ENCODE measurements at places on chromosomes 3 and 15.

DNA sequence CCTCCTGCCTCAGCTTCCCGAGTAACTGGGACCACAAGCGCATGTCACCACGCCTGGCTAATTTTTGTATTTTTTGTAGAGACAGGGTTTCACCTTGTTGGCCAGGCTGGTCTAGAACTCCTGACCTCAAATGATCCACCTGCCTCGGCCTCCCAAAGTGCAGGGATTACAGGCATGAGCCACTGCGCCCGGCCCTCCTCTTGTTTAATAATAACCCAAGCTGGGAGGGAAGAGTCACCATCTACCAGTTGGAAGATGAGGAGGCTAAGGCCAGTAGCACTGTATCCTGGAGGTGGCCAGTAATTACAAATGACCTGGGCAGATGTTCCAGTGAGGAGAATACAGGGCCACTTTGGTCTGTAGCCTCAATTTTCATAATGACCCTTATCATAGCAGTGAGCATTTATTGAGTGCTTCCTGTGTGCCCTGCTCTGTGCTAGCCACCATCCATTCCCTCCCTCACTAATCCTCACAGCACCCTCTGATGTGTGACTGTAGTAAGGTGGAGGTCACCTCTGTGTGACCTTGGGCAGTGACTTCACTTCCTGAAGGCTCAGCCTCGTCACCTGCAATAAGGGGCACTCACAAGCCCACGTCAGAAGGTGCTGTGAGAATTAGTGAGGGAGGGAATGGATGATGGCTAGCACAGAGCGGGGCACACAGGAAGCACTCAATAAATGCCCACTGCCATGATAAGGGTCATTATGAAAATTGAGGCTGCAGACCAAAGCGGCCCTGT, 64.2 kb downstream of the ABTB1 start:
- DNase-seq, result no peak

- no peak for DNase-seq
Observed at GRCh38 chr3:82927309-82928253, 1166.1 kb upstream of the GBE1 start.

DNA sequence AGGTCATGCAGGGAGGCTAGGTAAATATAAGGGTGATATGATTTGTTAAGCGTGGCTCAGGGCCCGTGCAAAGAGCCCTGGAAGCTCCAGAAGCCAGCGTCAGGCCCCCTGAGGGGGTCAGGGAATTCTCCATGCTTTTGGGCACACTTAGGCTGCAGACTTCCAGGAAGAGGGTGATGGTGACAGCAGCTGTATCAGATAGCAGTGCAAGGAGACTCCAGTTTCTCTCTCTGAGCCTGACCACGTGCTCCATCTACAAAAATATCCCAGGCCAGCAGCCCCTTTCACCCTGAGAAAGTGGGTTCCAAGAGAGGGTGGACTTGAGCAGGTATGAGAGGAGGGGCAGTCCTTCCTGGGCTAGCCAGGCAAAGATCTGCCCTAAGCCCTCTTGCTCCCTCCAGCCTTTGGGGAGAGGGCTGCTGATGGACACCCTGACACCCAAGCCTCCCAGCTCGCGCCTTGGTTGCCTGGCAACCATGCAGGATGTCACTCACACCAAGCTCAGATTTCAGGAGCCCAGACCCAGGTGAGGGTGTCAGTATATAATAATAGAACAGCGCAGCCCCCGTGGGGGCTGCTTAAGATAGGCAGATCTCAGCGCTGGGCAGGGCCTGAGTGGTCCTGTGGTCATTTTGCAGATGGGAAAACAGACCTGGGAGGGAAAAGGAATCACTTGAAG, 35.8 kb downstream of the ATP2B2 start:
- DNase-seq, result no peak

DNA sequence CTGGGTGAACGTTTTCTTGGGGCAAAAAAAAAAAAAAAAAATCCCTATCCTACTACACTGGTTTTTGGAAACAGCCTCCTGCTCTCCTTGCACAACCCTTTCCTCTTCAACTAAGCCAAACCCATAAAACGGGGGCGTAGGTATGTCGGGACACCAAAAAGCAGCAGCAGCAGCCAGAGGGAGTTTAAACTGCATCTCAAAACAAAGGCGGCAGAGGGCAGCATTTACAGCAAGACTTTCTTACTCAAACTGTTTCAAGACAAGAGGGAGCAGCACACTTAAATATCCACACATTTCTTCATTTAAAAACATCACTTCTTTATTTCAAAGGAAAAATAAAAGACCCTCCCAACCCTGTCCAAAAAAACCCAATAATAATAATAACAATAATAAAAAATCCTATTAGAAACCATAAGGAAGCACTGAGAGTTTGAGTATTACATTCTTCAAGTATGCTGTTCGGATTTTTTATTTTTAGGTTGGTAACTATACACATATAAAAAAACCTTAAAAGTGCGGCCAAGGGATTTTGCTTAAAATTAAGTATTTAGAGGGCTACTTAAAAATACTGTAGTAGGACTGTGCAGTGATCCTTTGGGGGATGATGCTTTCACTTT, 43.9 kb upstream of the PLXND1 start:
- no peak for DNase-seq

DNA sequence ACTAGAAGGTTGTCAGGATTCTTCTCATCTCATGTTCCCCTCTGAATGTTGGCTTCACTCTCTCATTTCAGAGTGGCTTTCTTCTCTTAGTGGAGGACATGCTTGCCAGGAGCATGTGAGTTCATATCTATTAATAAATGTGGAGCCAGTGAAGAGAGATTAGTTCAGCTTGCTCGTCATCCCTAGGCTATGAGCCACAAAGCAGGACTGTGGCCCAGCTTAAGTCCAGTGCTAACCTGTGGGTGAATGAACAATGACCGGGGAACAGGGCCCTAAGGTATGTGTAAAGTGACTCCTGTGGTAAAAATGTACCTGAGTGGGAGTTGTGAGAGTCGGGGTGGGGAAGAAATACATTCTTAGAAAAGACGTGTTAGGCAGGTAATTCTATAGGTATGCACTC, 96.9 kb upstream of the TBL1XR1 start:
- DNase-seq, result no peak

DNA sequence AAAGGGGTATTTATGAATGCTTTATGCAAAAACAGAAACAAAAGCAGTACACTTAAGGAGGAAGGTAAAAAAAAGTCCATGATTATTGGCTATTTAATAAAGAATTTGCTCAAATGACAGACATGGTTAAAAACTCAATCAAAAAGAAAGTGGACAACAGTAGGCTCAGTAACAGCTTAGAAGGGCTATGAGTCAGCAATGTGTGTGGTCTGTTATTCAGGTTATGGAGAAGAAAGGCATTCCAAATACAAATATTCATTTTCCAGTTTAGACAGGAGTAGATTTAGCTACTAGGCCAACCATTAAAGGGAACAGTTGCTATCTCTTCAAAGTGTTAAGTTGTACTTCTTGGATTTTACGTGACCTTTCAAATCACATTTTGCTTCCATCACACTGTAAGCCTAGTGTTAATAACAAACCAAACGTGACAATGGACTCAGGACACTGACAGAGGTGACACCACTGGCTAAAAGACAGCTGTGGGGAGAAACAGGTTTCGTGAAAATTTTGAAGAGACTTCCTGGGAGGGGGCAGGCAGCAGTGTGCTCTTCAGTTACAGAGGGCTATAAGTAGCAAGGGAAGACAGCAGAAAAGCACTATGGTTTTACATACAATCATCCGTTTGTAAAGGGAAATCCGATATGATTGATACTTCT, 41.7 kb upstream of the MYO5C start:
- peak; percentile 47 for DNase-seq

- DNase-seq, result no peak
Observed at GRCh38 chr3:141373232-141373631, 4.9 kb downstream of the ZBTB38 start.

DNA sequence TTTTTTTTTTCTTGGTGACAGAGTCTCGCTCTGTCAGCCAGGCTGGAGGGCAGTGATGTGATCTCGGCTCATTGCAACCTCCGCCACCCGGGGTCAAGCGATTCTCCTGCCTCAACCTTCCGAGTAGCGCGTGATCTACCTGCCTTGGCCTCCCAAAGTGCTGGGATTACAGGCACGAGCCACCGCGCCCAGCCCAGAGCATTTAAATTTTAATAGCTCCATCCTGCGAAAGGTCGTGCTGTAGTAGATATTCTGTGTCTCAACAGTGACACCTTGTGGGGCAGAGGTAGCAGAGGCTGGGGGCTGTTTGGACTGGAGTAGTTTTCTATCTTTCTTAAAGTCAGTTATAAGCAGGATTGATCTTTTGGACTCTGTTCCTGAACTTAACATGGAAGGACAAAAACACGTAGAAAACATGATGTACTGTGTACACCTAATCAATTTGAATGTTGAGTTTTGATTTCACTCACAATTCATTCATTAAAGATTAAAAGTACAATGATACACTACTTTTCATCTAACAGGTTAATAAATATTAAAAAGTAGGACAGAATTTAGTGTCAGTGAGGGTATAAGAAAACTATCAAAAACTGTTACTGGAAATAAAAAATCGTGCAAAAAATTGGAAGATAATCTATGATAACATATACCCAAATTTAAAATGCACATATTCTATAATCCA, 11.0 kb upstream of the PDCD6IP start:
- no peak for DNase-seq

GRCh38 chr3:121957674-121958415, 63.6 kb downstream of the SLC15A2 start:
- DNase-seq, result no peak

- no peak for DNase-seq
Observed at GRCh38 chr15:58777107-58777506, 6.0 kb downstream of the MINDY2 start.
